NCI-H1092 treated with DMSO at 0.1 percent for 48 hours (cell line): ENCODE measurements at places on chromosomes 11 and 22.

- DNase-seq: no peak
Observed at GRCh38 chr11:103652013-103652412, 384.4 kb upstream of the DDI1 start.

DNA sequence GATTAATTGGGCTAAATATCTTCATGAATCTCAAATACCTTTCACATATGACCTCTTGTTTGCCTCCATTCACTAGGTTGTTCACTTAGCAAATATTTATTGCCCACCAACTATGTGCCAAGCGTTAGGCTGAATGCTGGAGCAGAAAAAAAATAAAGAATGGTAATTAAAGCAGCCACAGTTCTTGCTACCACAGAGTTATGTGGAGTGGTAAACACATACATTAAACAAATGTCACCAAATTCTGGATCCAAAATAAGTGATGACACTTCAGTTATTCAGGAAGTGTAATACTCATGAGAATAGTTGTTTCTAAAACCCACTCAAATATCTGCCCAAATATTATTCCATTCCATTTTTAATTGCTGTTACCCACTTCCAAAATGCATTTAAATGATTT, 128.4 kb downstream of the GRIA4 start:
- DNase-seq: no peak

- no peak for DNase-seq
Observed at GRCh38 chr11:2175659-2176058, 4.0 kb upstream of the TH start.

GRCh38 chr22:35746946-35747703, 29.5 kb downstream of the APOL5 start:
- no peak for DNase-seq

- DNase-seq: no peak
Observed at GRCh38 chr22:36926721-36927435, 13.4 kb downstream of the CSF2RB start.

- DNase-seq: no peak
Observed at GRCh38 chr11:67270256-67271204, 4.3 kb downstream of the GRK2 start.

- DNase-seq: no peak
Observed at GRCh38 chr11:17392872-17393271, 4.4 kb upstream of the KCNJ11 start.

GRCh38 chr22:20741634-20742581, 32.0 kb upstream of the SERPIND1 start:
- peak; percentile 66 for DNase-seq

DNA sequence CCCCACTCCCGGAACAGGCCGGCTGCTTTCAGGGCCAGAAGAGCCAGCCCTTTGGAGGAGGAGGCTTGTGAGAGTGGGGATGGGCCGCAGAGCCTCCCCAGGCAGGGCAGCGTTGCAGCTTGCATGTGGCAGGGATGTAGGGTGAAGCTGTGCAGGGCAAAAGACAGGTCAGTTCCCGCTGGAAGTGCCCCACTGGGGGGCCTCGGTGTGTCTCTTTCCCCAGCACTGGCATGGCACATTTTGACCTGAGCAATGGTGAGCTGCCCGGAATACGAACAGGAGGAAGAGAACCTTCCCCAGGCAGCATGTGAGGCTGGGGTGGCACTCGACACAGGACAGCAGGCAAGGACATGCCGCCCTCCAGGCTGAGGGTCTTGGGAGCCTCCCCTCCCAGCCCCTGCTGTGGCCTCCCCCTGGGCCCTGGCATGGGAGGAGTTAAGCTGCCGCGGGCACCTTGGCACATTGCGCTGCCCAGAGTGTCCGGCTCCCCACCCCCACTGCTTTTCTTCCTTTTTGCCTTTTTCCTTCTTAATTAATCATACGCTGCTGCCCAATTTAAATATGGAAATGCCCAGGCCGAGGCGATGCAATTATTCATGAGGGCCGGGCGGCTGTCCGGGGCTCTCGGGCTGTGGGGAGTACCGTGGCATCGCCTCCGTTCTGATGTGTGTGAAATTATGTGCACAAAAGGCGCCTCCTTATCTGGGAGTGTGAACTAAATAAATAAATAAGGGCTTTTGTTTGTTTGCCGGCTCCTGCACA, 76.0 kb upstream of the WNT7B start:
- DNase-seq: no peak

DNA sequence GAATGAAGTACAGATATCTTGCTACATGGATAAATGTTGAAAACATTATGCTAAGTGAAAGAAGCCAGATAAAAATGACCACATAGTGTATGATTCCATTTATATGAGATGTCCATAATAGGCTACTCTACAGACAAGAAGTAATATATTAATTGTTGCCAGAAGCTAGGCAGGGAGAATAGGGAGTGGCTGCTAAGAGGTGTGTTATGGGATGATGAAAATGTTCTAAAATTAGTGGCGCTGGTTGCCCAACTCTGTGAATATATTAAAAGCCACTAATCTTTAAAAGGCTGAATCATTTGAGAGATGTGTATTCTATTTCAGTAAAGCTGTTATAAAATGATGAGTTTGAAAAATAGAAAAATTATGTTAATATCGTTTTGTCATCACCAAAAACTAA, 144.4 kb downstream of the NCAM1 start:
- DNase-seq: no peak

- peak; percentile 12 for DNase-seq
Observed at GRCh38 chr11:4539603-4540219, 5.3 kb upstream of the OR52M1 start.

DNA sequence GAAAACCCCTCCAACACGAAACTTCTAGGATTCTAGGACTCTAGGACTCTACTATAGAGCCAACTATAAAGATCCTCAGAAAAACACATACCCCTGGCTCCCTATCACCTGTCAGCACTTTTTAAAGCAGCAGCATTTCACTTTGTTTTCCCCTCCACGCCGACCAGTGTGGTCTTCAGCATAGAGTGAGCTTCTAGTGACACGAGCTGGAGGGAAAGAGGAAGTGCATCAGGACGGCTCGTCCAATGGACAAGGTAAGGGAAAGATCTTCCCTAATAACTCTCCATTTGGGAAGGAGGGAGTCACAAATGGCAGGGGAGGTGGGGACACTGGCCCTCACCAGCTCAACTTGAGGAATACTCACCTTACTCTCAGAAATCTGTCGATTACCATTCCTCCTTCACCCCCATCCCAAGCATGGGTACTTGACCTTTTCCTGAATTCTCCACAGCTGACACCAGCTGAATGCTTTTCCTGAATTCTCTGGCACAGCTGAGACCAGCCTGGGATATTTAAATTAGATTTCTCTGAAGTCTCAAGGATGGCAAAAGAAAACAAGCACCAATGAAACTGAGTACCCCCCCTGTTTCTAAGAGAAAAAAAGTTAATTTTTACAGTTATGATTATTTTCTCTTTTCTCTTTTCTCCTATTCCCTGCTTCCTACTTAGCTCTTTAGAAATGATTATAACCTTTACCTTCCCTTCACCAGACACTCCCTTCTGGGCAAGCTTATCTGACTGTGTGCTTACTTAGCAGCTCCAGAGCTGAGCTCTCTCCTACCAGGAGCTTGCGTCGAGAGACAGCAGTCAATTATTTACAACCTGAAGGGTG, 33.3 kb upstream of the NNMT start:
- peak; percentile 72 for DNase-seq
